ENCODE measurements at places on chromosomes 1 and 21. TPM values are rescaled to one million over a fixed set of nuclear protein-coding genes. Genes with fewer than 3 reads are reported as not detected.

- peak; percentile 71 for DNase-seq
- peak overlapping the region; percentile 98 for H3K27ac ChIP-seq
- peaks cover 25% of the 10 kb centered on the region for H3K27me3 ChIP-seq
- no peaks in the 10 kb centered on the region for H3K36me3 ChIP-seq
These were observed 832 bp downstream of the CCSAP start for GRCh38 chr1:229341774-229342655.

DNA sequence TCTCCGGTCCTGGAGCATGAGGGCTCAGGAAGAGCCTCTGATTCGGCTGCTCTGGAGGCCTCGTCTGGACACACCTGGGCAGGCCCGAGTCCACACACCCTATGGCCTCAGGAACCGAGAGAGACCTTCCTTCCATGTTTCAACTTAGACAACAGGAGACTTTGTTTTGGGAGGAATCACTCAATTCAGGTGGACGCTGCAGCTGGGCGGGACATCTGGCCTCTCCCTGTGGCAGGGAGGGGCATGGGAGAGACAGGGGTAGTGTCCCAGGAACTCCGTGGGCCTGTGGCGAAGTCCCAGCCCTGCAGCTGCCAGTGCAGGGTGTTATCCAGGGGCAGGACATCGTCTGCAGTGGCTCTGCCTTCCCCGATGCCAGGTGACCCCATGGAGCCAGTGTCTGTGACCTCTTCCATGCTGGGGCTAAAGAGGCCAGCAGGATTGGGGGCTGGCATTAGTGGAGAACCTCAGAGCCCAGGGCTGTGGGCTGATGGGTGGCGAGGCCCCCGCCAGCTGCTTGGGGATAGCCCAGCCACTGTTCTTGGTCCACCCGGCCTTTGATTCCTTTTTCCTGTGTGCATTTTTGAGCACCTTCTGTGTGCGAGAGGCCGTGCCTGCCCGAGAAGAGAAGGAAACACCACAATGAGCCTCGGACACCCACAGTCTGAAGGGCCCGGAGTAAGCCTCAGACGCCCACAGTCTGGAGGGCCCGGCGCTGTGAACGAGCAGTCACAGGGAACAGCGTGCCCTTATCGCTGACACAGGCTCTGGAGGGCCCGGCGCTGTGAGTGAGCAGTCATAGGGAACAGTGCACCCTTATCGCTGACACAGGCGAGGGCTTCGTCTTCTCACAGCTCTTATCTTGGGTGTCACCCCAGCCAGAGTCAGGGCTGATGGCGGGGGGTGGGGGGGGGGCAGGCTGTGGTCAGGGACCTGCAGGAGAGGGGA, 6.2 kb downstream of the COL18A1 start:
- H3K4me3 ChIP-seq: peak overlapping the region; percentile 38
- H3K27ac ChIP-seq: peak overlapping the region; percentile 94
- H3K27me3 ChIP-seq: no peaks in the 10 kb centered on the region
- DNase-seq: no peak
- H3K4me1 ChIP-seq: peaks cover 53% of the 10 kb centered on the region

FNDC5 gene
- 6.3 TPM for total RNA-seq

DNA sequence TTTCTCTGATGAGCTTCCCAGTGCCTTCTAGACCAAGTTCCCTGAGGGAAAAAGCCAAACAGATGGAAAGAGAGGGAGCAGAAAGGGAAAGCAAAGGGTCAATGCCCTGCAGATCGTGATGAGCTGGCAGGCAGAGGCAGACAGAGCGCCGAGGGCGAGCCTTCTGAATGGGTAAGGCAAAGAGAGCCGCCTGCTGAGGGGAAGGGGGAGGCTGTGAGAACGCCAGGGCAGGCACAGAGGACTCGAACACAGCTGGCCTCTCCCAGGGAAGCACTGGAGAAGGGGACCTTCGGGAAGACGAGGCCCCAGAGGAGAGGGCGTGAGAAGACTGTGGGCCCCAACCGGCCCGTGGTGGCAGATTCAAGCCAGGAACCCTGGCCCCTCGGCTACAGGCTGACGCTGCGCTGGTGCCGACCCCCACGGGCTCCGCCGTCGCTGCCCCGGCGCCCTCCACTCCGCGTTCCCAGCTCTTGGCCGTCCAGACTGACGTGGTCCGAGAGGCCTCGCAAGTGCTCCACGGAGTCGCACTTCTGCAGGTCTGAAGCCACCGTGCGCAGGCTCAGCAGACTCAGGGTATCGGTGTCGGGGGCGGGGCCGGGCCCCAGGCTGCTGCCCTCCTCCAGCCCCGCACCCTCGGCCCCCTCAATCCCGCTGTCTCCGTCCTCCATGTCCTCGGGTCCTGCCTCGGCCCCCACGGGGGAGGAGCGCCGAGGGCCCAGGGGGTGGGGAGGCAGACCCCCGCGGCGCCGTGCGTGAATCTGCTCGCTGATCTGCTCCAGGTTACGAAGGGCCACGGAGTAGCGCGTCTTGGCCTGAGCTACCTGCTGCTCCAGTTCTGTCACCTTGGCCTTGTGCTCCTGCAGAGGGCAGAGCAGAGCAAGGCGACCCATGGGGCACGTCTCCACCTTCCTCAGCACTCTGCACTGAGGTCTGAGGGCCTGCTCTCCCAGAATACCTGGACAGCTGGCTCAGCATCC, 13.9 kb downstream of the SH3BP5L start:
- no peak for DNase-seq
- H3K27ac ChIP-seq: peak overlapping the region; percentile 77
- H3K36me3 ChIP-seq: peaks cover 20% of the 10 kb centered on the region
- no peak overlapping the region for H3K4me3 ChIP-seq
- no peaks in the 10 kb centered on the region for H3K4me1 ChIP-seq

DNA sequence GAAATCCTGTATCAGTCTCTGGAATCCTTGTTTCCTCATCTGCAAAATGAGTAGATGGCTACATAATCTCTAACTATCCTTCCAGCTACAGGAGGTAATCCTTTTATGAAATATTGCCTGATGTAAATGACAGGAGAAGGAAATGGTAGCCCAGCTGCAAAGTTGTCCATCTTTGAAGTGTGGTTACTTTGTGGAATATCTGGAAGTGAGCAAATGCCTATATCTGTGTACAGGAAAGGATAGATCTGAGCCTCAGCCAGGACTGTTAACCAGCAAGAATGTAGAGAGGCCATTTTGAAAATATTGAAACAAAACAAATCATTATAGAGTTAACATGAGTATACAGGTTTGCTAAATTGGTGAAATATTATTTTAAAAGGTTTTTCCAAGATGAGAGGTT, 74.8 kb upstream of the BMP8A start:
- H3K27ac ChIP-seq: no peak overlapping the region
- no peak overlapping the region for H3K4me3 ChIP-seq
- peaks cover 28% of the 10 kb centered on the region for H3K4me1 ChIP-seq
- peaks cover 23% of the 10 kb centered on the region for H3K36me3 ChIP-seq

GRCh38 chr1:21639594-21640041, 29.5 kb downstream of the RAP1GAP start:
- no peaks in the 10 kb centered on the region for H3K36me3 ChIP-seq
- no peak overlapping the region for H3K4me3 ChIP-seq
- H3K27ac ChIP-seq: no peak overlapping the region
- H3K4me1 ChIP-seq: peaks cover 2% of the 10 kb centered on the region
- DNase-seq: no peak
- peaks cover 30% of the 10 kb centered on the region for H3K27me3 ChIP-seq

- no peak overlapping the region for H3K27ac ChIP-seq
- H3K4me3 ChIP-seq: no peak overlapping the region
These were observed 6.9 kb upstream of the S100A2 start for GRCh38 chr1:153572569-153573015.

- peak overlapping the region; percentile 70 for H3K4me3 ChIP-seq
- no peaks in the 10 kb centered on the region for H3K36me3 ChIP-seq
- peaks cover 75% of the 10 kb centered on the region for H3K27me3 ChIP-seq
- peaks cover 2% of the 10 kb centered on the region for H3K4me1 ChIP-seq
- H3K27ac ChIP-seq: no peak overlapping the region
- peak; percentile 32 for DNase-seq
These were observed 44.8 kb upstream of the TADA1 start for GRCh38 chr1:166920561-166921475.

FMO5 gene
- total RNA-seq: 4.2 TPM

ARHGEF16 gene
- total RNA-seq: 60.5 TPM

USF1 gene
- 79.9 TPM for total RNA-seq

Data from progenitor cell of endocrine pancreas (in vitro differentiated cells).